ENCODE measurements at places on chromosomes 12 and 14. TPM values are rescaled to one million over a fixed set of nuclear protein-coding genes. Genes with fewer than 3 reads are reported as not detected.
A peak's percentile ranks its signal among the peaks of the same experiment; 100 is the strongest.

ACOT4 gene
- 5.0 TPM for total RNA-seq

DNA sequence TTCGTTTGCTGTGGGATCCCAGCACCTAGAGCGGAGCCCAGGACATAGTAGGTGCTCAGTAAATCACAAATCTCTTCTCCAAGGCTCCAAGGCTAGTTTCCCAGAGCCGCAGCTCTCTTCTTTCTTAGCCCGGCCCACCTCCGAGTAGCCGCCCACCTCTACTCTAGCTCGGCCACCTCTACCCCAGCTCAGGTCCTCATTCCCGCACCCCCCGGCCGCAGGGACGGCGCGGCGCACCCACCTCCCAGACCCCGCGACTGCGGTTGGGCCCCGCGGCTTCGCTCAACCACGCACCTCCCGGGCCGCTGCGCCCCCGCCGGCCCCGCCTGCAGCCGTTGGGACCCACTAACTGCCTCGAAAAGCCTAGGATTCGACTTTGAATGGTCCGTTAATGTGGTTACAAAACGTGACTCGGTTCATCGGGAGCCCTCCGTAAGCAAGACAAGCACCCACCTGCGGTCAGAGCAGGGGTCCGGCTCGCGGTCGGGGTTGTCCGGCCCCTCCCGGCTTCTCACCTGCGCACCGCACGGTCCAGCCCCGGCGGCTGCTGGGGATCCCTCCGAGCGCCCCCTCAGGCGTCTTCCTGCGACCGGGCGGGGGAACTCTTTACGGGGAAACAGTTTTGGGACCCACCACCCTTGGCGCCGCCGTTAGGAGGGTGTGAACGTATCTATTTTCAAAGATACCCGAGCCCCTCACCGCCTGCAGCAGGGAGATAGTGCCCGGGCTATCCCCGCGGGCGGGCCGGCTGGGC lies at the start of gene SLC2A14:
Gene SLC2A14 (minus strand): TSS at position 350 of the 754 bp plus-strand sequence. CDS start 3,035 bp downstream, outside the sequence.
- DNase-seq = no peak

DNA sequence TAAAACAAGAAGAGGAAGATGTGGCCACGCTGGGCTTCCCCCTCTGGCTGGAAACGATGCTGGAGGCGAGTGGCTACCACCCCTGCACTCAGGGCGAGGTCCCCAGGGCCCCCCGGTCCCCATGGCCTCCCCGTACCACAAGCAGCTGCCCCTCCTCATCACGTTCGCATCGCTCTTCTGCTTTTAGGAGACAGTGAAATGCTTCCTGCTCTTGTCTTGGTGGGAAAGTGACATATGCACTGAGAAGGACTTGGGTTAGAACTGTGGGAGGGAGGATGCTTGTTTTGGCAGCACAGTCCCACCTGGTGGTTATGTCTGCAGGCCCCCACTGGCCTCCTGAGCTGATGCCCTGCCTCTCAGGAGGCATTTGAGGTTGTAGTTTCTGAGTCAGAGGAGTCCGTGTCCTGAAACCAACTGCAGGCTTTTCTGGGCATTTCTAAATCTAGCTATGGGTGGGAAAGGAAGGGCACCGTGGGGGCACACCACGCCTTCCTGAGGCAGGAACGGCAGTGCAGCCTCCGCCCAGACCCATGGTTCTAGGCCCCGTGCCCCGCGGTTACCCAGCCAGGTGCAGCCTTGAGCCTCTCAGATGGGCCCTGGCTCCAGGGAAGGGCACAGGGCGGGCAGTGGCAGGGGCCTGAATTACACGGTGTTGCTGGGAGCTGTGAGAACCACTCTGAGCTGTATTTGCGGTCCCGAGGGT lies 139.3 kb downstream of the ADGRD1 start:
- peak; percentile 44 for DNase-seq

OR6C2 gene
- total RNA-seq = not detected

- DNase-seq = peak; percentile 76
These were observed 5.4 kb downstream of the C1QL4 start for GRCh38 chr12:49331380-49332222.

SLC7A8 gene
- total RNA-seq = 36.8 TPM

TCHP gene
- 16.8 TPM for total RNA-seq

GRCh38 chr12:64531665-64532334 lies 78.5 kb upstream of the RASSF3 start:
- no peak for DNase-seq

- DNase-seq = no peak
These were observed 159.0 kb downstream of the PTPN11 start for GRCh38 chr12:112577473-112578329.

- no peak for DNase-seq
These were observed 439.8 kb upstream of the OR4E1 start for GRCh38 chr14:22113401-22113800.

DNA sequence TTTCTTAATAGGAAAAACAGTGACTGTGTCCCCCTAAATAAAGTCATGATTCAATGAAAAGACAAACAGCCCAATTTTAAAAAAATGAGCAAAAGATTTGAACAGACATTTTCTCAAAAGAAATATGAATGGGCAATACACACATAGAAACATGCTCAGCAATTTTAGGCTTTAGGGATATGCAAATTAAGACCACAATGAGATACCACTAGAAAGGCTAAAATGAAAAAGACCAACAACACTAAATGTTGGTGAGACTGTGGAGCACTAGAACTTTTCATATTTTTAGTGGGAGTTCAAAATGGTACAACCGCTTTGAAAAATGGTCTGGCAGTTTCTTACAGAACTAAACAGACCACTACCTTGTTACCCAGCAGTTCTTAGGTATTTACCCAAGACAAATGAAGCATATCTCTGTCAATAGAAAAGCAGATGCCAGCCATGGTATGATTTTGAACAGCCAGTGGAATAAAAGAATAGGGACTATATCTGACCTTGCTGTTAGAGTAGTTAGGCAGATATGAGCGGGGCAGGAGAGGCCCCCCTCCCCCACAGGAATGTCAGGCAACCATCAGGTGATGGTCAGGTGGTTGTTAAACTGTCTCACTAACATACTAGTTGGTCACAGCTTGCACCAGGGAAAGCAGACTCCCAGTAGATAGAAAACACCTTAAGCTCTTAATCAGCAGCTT lies 108.8 kb downstream of the PRKCH start:
- no peak for DNase-seq

- peak; percentile 37 for DNase-seq
These were observed at the start of gene ALX1 for GRCh38 chr12:85280165-85280983. TSS of gene ALX1 (plus strand) at chr12:85280220. CDS start at chr12:85280262, 42 bp downstream.

Measured in lower lobe of right lung (tissue), 2 donors.